Right atrium auricular region (tissue), 2 donors: ENCODE measurements at places on chromosomes 3 and 15.
A peak's percentile ranks its signal among the peaks of the same experiment; 100 is the strongest.

DNA sequence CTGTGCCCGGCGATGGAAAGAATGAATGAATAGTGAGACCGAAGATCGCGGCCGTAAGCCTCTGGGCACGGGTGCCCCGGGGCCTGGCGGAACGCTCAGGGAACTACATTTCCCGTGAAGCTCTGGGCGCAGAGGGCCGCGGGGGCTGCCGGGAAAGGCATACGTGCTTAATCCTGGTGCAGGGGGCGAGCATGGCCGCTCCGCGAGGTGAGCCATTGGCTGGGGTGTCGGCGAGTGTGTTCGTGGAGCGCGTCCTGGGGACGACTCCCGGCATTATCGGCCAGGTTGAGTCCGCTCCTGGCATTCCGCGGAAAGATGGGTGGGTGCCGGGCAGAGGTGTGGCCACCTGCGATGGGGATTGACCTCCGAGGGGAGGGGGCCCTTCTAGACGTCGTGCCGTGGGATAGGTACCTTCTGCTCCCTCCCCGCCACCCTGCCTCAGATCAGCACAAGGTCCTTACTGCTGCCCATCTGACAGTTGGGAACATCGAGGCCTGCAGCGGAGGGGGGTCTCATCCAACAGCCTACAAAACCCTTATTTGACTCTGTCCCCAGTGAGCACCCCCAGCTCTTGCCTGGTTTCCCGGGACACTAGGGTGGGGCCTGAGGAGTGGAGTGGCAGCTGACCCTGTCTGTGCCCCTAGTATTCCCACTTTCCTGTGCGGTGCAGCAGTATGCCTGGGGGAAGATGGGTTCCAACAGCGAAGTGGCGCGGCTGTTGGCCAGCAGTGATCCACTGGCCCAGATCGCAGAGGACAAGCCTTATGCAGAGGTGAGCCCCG lies at the start of gene MPI:
Gene MPI, plus strand, starts transcription at position 160 of the 782 bp plus-strand sequence. Its CDS starts 32 bp downstream, at position 192.
- peak; percentile 89 for DNase-seq

DNA sequence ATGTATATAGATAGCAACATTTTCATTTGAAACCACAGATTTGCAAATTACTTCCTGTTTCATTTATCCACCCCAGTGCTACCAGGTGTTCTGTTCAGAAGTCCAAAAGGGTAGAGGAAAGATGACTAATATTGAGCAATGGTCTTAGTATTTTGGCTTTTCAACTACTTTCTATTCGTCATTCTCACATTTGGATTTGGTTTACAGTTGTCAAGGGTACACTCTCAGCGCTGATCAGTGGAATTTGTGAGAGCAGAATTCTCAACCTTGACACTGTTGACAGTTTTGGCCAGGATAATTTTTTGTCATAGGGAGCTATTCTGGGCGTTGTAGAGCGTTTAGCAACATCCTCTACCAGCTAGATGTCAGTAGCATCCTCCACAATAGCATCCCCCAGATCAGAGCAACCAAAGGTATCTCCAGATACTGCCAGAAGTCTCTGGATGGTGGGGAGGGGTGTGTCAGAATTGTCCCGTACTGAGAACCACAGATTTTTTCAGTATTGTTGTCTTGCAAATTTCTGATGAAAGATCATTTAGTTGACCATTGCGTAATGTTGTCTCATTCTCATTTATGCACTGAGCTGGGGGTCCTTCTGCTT lies 4.2 kb downstream of the HMCES start:
- DNase-seq = no peak

DNA sequence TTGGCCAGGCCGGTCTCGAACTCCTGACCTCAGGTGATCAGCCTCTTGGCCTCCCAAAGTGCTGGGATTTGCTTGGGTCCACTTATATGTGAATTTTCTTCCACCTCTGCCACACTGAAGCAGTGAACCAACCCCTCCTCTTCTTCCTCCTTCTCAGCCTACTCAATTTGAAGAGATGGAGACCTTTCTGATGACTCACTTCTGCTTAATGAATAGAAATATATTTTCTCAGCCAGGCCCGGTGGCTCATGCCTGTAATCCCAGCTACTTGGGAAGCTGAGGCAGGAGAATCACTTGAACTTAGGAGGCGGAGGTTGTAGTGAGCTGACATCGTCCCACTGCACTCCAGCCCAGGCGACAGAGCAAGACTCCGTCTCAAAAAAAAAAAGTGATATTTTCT lies 46.8 kb upstream of the GATM start:
- no peak for DNase-seq

GRCh38 chr15:66014635-66015182 lies 145.4 kb downstream of the RAB11A start:
- DNase-seq = no peak

GRCh38 chr15:74318376-74319137 lies 48.9 kb downstream of the CYP11A1 start:
- peak; percentile 59 for DNase-seq

DNA sequence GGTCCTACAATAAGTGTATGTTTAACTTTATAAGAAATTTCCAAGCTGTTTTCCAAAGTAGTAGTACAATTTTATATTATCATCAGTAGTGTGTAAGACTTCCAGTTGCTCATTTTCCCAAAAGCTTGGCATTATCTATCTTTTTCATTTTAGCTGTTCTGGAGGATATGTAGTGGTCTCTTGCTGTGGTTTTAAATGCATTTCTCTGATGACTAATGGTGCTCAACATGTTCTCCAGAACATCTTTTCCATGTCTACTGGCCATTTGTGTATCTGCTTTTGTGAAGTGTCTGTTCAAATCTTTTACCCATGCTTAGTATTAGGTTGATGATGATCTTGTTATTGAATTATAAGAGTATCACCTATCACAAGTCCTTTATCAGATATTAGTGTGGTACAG lies 13.3 kb downstream of the BCL2A1 start:
- no peak for DNase-seq

DNA sequence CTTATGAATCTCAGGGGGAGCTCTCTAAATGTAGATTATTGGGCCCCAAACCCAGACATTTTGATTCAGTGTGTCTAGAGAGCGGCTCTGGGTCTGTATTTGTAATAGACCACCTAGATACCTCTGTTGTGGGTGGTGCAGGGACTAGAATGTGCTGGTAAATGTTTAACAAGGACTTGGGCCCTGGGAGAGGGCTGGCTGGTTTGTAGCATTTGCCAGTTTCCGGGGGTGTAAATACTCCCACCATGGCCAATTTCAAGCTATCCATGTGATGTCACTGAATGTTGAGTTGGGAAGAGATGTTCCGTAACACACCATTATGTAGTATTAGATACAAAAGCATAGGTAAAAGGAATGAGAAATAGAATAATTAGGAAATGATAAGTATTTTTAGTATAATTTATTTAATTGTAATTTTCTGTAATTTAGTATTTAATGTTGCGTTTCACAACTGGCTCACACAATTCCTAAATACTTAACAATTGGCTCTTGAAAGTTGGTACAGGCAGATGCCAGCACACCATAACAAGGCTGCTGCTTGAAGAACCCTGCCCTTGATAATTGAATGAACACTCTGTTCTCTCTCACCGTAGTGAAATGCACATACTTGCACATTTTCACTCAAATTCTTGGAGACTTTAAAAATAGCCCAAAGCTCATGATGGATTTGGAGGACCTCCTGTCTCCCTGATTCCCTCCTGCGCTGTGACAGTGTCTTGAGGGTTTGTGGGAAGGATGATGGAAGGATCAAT lies 359.2 kb upstream of the PROK2 start:
- DNase-seq = no peak

DNA sequence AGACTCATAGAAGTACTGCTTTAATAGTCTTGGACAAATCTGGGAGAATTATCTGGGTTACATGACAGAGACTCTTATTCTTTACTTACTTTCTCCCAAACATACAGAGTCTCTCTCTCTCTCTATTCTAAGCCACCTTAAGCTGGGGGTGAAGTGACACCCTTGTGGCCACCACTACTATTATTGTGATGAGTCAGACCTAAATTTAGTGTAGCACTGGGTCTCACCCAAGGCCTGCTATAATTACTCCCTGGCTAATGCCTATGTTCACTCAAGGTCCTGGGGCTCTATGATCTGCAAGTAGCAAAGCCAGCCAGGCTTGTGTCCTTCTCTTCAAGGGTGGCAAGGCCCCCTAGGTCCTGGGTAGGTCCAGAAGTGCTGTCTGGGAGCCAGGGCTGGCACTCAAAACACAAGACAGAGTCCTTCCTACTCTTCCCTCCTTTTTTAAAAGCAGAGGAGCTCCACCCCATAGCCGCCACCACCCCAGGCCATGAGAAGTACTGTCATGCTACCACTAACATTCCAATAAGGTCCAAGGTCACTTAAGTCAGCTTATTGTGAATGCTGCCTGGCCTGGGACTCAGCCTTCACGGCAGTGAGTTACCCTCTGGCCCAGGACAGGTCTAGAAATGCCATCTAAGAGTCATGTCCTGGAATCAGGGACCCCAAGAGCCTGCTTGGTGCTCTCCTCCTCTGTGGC lies 183.6 kb downstream of the POLQ start:
- no peak for DNase-seq

GRCh38 chr3:10279384-10280176 lies 13.2 kb downstream of the GHRL start:
- no peak for DNase-seq

DNA sequence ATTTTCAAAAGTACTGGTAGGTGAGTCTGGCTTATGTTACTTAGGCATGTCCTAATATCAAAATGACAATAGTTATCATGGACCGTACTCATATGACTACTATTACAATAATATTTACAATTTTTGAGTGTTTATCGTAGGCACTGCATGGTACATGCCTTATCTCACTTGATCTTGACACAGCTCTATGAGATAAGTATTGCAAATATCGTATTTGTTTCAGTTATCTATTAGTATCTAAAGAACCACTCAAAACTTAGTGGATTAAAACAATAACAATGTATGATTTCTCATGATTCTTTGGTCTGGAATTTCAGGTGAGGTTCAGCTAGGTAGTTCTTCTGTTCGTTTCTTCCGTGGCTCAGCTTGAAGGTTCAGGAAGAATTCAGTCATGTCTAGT lies 59.7 kb upstream of the XCR1 start:
- no peak for DNase-seq

GRCh38 chr15:35130245-35130644 lies 45.1 kb upstream of the NANOGP8 start:
- no peak for DNase-seq

- no peak for DNase-seq
Observed at GRCh38 chr3:67349551-67350174, 304.7 kb downstream of the SUCLG2 start.

GRCh38 chr3:55884491-55885285 lies 397.6 kb upstream of the WNT5A start:
- no peak for DNase-seq

DNA sequence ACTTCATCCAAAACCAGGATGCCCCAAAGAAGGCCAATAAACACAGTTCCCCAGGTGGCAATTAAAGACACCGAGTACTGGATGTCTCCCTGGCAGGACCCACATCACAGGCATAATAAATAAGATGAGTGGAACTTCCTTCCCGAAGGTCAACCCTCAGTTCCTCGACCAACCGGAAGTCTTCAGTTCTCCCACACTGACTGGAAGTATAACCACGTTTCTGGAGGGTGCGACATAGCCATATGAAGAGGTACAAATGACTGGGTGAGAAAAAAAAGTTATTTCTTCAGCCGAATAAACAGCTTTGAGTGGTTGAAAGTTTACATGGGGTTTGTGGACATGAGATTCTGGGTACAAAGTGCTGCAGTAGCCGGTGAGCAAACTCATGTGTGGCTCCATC lies 34.6 kb upstream of the MUC13 start:
- no peak for DNase-seq

DNA sequence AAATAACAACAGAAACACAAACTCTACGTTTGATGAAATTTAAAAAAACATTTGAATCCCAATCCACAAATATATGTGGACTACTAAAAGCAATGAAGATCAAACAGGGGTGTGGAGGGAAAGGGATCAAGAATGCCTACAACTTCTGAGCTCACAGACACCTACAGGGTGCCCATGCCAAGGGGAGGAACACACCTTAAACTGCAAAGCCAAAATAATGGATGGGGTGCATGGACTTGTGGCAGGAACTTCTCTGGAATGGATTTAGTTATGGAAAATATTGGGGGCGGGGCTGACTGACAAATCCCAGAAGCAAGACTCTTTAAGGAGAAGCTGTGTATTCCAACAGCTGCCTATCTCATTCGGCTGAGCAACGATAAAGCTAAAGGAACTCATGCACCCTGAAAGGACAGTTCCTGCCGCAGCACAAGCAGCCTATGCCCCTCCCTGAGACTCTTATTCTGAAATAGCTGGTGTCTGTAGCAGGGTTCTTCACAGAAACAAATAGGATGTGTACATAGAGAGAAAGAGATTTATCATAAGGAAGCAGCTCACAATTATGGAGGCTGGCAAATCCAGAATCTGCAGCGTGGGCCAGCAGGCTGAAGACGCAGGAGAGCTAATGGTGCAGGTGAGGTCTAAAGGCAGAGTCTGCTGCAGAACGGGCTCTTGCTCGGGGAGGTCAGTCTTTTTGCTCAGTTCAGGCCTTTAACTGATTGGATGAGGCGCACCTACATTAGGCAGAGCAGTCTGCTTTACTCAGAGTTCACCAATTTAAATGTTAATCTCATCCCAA lies 24.5 kb upstream of the PLA2G4D start:
- DNase-seq = no peak

- DNase-seq = no peak
Observed at GRCh38 chr15:77807115-77807514, 174.4 kb upstream of the LINGO1 start.

GRCh38 chr3:9045371-9045770 lies 82.1 kb upstream of the RAD18 start:
- no peak for DNase-seq

GRCh38 chr3:184277366-184277765 lies 1.5 kb downstream of the ECE2 start:
- DNase-seq = no peak

DNA sequence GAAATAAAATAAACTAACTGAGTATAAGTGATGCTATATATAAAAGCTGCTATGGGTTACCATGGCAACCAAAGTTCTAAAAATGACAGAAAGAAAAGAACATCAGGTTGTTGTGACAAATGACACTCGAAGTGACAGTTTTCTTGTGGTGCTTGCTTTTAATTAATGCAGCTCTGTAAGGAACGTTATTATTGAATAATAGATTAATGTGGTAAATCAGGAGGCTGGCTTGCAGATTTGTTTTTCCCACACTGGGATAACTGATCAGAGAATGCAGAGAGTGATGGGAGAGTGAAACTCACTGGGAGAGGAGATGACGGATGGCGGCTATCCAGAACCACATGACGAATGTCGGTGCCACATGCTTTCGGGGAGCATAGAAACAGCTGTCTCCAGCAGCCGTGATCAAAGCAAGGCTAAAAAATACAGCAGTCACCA lies 207.0 kb upstream of the ATP10A start:
- DNase-seq = no peak

GRCh38 chr3:46667061-46667621 lies 26.3 kb downstream of the ALS2CL start:
- DNase-seq = no peak

GRCh38 chr3:195084746-195085145 lies 186.2 kb downstream of the XXYLT1 start:
- no peak for DNase-seq

DNA sequence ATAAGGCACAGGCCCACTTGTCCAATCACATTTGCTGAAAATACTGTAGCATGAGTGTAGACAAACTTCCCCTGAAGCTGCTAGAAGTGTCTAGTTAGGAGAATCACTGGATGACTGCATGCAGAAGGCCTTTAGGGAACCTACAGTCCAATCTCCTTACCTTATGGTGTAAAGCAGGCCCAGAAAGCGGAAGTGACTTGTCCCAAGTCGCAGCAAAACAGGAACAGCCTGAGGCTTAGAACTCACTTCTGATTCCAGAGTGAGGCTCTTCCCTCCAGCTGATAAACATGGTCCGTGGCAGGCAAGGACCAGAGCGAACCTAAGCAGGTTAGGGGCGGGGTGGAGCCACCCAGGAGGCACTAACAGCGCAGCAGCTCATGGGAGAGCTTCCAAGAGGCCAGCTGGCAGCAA lies 2.5 kb downstream of the GRAMD2A start:
- no peak for DNase-seq
